DMS153 (cell line): ENCODE measurements at places on chromosomes 5 and 9.

DNA sequence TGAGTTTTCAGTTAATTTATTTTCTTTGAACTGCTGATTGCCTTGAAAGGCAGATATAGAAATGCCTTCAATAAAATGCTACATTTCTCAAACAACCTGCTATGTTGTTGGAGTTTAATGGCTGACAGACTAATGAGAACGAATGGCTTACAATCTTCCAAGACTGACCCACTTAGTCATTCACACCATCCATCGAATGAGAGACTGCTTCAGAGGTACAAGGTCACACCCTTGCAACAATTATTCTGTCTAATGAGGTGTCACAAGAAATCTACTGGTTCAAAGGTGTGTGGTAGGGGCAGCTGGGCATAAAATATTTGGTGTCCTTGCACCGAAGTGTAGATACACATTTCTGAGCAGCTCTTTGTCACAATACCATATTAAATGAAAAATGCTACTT lies 18.3 kb downstream of the PTPRD start:
- no peak for DNase-seq

DNA sequence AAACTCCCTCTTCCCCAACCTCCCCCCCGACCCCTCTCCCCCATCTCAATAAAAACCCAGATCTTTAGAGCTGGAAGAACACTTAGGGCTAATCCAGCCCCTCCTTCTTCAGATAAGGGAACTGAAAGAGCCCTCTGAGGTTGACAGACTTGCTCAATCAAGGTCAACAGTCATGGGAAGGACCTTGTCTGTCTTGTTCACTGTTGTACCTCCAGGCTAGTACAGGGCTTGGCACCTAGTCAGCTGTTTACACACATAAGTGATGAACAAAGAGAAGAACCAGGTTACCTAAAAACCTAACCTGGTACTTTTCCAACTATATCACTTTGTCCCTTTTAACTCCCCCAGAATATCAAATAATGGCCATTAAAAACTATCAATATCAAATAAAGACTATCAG lies 2.4 kb downstream of the TTC39B start:
- no peak for DNase-seq

GRCh38 chr9:87713988-87714330 lies 12.0 kb upstream of the CTSL start:
- DNase-seq, result no peak

DNA sequence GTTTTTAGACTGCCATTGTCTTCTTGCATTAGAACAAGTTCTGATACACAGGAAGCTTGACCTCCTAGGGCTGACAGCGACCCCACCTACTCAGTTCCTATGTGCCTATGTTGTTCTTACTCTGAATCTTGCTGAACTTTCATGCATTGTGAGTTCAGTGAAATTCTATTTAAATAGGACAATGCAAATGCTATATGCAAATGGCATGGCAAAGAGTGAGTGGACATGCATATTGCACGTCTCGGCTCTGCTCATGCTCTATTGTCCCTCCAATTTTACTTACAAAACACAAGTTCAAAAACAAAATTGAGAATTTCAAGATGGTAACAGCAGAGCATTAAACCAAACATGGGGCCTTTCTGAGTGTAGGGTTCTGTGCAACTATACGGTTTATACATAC lies 5.3 kb upstream of the DCP2 start:
- no peak for DNase-seq

DNA sequence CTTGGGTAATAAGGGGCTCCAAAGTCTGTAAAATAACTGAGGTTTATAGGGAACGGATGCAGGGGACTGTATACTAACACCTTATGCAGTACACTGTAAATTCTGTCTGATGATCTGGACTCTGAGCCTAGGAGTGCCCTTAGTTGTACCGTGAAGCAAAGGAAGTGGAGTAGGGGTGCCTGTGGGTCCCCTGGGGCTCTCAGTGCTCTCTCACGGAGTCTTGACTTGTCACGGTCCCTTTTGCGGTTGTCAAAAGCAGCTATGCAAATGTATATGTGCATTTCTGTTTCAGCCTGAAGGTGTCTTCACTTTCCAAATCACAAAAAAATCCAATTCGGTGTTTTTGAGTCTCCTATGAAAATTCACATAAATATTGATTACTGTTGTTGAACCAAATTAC lies 17.8 kb downstream of the DMRT1 start:
- no peak for DNase-seq

GRCh38 chr5:174596429-174596828 lies 128.0 kb upstream of the MSX2 start:
- DNase-seq, result no peak

GRCh38 chr5:20370061-20370460 lies 382.1 kb upstream of the CDH18 start:
- no peak for DNase-seq

DNA sequence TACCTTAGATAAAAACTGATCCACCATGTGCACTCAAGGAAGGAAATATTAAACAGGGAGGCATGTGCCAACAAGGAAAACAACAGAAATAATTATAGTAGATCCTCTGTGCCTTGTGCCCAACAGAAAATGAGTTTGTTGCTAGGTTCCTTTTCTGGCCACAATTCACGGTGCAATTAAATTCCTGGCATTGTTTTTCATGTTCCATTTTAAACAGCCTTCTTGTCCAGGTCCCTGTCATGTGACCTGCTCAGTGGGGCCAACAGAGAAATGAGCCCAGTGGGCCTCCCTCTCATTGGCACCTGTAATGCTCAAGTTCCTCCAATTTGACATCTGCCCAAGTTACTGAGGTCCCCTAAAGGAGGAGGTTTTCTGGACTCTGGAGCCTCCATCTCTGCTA lies 56.5 kb downstream of the SPOCK1 start:
- DNase-seq, result peak; percentile 2

DNA sequence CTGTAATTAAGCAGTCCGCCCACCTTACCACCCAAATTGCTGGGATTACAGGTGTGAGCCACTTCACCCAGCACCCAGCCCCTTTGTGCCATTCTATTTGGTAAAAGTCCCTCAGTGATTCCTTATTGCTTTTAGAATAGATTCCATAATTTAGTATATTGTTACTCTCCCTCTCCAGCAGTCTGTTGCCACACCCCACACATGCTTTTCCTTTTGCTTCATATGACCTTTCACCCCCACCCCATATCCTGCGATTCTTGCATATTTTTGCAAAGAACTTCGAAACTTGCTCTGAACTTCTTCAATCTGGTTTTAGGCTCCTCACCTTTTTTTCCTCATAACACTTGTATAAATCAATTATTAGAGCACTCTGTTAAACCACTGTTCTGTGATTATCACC lies 100.2 kb downstream of the MTREX start:
- no peak for DNase-seq

DNA sequence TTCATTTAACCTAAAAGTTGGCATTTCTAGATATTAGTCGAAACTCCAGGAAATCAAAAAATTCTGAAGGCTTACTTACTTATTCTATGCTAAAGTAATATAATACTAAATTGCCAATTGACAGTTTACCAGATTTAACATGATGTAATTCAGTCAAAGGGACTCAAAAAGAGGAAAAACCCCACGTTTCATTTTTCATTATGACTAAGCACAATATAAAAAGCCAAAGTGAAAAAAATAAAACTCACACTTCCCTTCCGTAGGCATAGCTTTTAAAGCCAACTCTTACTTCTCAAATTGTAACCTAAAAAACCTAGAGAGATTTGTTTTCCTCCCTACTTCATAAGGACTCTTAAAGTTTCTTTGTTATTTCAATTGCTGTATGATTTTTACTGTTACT lies 146.6 kb downstream of the RAPGEF6 start:
- no peak for DNase-seq
